ENCODE measurements at places on chromosomes 2 and 18.

GRCh38 chr2:217517402-217517801, 485.4 kb downstream of the TNS1 start:
- no peak for DNase-seq

DNA sequence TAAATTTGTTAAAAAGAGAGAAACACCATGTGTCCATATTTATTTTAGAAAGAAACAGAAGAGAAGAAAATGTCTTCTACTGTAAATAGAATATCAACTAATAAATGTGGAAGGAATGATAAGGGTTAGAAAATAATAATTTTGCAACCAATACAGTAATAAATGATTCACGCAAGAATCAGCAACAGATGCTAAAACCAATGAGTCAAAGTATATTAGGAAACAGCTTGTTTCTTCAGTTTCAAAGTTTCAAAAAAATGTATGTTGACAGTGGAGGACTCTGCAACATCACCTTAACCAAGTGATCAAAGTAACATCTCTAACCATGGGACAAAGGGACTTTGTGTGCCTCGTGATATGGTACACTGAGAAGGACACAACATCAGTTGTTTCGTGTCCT, 147.0 kb downstream of the TWIST2 start:
- no peak for DNase-seq

GRCh38 chr2:122172812-122173211, 417.4 kb downstream of the TSN start:
- DNase-seq: no peak

- DNase-seq: peak; percentile 29
Observed at GRCh38 chr2:222318026-222318711, 19.4 kb upstream of the PAX3 start.

DNA sequence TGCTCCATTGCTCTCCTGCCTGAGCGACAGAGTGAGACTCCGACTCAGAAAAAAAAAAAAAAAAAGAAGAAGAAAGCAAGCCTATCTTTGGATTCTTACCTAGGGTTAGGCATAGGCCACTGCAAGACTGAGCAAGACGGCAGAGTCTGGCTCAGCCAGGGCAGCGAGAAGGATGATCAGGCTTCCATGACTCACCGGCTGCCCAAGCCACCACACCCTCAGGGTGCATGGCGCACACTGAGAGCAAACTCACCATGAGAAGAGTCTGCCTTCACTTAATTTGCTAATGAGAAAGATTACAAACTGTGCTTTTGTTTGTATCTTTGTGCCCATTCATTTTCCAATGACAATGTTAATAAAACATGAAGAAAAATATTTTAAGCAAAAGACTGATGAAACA, 8.2 kb downstream of the FAM110C start:
- no peak for DNase-seq

- DNase-seq: no peak
Observed at GRCh38 chr2:176035013-176035691, 33.1 kb upstream of the LNPK start.

GRCh38 chr2:126496493-126496892, 159.5 kb upstream of the GYPC start:
- DNase-seq: no peak

DNA sequence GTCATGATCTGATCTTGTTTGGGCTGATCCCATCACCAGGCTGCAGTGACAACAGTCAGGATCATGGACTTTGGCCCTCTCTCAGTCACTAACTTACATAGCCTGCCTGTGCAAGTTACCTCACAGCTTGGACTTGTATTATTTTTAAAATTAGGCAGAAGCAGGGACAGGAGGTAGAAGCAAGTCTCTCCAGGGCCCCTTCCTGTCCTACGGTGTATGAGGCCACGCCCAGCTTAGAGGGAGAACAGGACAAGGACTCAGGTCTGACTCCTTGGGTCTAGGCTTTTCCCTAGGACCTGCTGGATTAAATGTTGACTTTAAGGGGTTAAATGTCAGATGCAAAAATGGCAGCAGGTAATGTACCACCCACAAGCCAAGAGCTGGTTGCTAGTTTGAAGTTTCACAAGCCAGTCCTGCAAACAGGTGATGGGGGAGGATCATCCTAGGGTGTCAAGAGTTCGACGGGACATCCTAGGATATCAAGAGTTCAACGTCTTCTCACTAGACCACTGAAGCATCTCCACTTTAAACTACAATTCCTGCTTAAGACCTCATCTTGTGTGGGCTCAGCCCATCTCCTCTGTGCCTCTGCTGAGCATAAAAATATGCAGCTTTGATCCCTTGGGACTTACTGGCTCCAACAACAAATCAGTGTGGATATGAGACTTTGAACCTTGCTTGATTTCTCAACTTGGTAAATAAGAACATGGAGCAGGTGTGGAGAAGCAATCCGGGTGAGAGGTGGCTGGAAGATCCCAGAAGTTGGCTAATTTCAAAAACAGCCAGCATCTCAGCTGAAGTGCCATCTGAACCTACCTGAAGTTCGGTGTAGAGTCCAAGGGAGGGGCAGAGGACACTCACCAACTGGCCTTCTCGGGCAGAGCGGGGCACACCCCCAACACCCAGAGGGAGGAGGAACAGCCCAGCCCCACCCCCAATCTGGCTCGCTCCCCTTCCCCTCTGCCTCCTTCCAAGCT, 39.5 kb downstream of the SFXN5 start:
- DNase-seq: no peak

DNA sequence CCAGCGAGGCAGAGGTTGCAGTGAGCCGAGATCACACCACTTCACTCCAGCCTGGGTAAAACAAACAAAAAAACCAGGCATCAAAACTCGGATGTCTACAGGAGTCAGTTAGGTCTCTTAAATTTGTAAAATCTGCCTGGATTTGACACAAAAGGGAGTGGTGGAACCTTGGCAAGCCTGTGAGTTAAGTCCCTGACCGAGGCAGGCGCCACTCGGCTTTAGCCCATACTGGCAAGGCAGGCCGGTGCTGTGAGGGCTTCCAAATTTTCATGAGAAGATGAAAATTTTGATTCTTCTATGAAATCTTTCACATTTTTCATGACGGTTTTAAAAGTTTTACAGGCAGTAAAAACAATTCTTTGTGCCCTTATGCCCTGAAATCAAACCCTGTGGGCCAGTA, 165.8 kb downstream of the FMNL2 start:
- no peak for DNase-seq

DNA sequence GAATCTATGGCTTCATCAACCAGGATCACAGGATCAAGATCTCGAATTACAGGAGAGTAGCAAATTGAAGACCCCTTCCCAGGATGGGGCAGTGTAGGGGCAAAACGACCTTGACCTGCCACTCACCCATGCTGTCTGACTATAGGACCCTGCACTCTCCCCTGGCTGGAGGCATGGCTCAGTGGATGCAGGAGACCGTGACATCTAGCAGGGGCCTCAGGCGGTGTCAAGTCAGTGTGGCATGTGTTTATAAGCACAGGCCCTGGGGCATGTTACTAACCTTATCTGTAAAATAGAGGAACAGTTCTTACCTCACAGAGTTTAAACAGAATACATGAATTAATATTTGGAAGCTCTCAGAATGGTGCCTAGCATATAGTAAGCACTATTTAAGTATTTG, 3.5 kb downstream of the HAAO start:
- no peak for DNase-seq

DNA sequence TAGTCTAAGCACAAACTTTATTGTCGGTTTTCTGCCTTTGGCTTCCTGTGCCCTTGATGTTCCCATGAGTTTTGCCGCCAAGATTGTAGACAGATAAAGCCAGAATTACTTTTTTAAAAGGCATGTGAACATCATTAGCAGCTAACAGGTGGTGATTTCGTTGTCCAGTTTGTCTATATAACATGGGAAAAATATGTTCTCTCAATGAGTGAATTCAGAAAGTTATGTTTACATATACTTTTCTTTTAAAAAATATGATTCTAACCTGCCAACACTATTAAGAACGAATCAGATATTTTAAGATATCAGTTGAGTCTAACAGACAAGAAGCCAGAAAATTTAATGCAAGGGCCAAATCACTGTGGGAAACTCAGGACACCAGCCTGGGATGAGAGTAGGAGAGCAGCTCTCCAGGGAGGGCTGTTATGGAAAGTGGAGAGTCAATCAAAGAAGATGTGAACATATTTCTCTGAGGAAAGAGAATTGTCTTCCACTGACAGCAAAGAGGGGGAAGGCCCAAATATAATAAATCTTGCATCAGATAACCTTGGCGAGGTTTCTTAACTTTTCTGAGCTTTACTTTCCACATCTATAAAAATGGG, 311.3 kb downstream of the ARHGAP15 start:
- no peak for DNase-seq

DNA sequence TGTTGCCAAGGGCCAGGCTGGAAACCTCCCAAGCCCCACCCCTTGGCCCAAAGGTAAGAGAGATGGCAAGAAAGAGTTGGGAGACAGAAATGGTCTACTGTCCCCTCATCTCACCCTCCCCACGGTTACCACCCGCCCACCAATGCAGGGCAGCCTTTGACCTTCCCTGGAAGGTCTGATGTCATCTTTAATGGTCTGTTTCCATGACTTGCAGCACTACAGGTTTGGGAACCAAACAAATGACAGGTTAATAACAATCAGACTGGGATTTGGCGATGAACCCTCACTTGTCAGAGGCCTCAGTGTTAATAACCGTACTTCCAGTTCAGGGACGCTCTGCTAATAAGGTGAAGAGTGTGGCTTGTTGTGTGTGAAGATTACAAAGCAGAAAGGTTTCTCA, 70.4 kb downstream of the MRO start:
- no peak for DNase-seq

DNA sequence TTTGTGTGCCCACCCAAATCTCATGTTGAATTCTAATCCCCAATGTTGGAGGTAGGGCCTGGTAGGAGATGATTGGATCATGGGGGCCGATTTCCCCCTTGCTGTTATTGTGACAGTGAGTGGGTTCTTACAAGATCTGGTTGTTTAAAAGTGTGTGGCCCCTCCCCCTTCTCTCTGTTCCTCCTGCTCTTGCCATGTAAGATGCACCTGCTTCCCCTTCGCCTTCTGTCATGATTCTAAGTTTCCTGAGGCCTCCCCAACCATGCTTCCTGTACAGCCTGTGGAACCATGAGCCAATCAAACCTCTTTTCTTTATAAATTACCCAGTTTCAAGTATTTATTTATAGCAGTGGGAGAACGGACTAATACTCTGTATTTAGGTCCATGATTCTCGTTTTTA, 588.1 kb downstream of the DCDC2C start:
- DNase-seq: no peak

GRCh38 chr2:61419129-61419528, 51.8 kb downstream of the USP34 start:
- no peak for DNase-seq

DNA sequence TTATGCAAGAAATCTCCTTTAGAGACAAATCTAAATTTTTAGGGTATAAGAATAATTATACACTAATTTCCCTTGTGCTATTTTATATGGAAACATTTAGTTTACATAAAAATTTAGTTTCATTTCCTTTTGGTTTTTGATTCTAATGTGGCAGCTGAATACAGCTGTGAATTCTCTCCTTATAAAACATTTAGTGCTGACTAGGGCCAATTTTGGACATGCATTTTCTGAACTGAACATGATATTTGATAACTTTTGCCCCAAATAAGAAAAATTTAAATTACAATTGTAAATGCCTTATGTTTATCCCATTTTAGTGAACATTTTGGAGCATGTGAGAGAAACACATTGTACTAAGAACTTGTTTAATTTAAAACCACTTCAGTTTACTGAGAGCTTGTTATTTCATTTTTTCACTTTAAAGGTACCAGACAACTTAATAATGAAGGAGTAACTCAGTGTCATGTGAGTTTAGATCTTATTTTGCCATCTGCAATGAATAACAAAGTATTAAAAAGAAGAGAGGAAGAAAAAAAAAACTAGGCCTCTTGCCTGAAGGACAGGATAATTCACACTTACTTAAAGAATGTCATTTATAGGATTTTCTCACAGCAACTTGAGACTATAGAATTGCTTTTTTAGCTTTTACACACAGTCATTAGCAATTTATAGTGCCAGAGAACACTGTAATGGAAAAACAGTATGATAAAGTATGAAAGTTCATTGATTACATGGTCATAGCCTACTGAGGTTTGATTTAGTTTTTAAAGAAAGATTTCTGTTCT, 209.7 kb downstream of the ERBB4 start:
- no peak for DNase-seq

- DNase-seq: no peak
Observed at GRCh38 chr2:230908595-230909191, 16.3 kb downstream of the GPR55 start.

- DNase-seq: no peak
Observed at GRCh38 chr2:64819361-64819760, 165.6 kb upstream of the SERTAD2 start.

DNA sequence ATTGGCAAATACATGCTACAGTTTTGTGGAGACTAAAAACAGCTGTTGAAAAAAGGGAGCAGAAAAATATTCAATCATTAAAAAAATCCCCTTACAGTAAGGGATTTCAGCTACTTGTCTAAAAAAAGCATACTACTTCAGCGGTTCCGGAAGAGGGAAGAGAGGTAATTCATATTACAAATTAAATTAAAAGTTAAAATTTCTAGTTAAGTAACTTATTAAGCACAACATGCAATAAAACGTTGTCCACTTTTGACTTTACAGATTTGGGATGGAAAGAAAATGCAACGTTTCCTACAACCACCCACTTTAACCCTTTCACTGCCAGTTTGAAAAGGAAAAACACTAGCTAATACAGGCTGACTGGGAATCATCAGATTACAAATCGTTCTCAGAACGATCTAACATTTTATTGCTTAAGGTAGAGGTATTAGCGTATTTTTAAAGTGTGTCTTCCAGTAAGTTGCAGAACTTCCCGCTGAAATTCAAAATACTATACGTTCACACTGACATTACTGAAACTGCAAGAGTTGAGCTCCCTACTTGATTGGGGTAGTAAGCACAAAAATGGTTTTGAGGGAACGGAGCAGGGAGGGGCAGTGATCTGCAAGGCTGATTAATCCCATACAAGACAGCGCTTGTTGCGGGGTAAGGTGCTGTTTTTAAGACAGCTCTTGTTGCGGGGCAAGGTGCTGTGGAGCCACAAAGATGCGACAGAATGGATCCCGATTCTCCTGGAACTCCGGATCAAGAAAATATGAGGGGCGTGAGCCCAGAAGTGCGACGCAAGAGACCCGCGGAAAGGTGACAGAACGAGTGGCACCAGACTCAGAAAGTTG, 743 bp downstream of the HADHA start:
- DNase-seq: no peak

DNA sequence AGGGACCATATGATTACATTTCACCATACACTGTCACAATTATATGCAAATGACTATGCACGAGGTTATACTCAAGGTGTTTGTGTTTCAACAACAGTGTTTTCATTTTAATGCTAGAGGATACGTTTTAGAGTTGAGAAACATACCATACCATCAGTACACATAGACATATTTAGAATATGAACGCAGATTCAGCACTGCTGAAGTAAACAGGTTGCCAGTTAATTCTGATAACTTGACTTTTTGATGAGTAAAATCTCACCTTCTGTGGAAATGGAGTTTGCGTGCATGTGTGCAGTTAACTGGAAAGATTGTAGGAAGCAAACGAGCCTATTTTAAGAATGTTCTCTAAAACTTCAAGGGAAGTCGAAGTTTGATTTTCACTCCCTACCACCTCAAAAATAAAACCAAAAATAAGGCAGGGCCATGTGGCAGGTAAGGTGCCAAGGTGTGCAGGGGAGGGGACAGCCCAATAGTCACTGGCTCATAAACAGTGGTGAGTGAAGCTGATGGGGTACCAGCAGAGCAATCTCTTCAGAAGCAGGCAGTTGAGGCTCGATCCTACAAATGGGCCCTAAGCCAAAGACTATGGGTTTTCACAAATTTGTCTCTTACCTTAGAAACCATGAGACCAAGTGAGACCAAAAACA, 213.1 kb downstream of the IKZF2 start:
- no peak for DNase-seq
